ENCODE measurements at places on chromosomes 3 and 15.

GRCh38 chr3:85387913-85388505, 429.2 kb downstream of the CADM2 start:
- no peak for DNase-seq

- no peak for DNase-seq
Observed at GRCh38 chr3:72651498-72651897, 196.7 kb downstream of the SHQ1 start.

GRCh38 chr3:187318819-187319616, 27.5 kb upstream of the MASP1 start:
- peak; percentile 4 for DNase-seq

GRCh38 chr3:42477696-42478095, 24.7 kb upstream of the VIPR1 start:
- DNase-seq: no peak

DNA sequence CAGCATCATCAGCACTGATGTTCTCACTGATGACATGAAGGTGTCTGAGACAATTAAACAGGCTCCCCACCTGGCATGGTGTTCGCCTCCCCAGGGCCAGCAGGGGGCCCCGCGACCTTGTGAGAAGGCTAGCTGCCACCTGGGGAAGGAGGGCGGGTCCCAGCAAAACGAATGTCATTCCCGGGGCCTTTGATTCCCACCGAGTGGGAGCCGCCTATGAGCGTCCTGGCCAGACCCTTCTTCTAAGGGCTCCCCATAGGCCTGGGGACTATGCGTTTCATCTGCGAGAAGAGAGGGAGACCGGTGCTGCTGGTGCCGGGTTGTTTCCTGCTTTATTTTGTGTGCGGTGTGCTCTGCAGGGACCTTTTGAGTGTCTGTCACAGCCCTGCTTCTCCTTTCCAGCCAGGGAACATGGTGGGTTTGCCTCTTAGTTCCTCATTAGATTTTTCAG, 20.5 kb upstream of the MINDY4B start:
- no peak for DNase-seq

- no peak for DNase-seq
Observed at GRCh38 chr3:109023167-109023566, 69.5 kb upstream of the GUCA1C start.

GRCh38 chr3:33883538-33883950, 85.1 kb downstream of the PDCD6IP start:
- DNase-seq: peak; percentile 60

DNA sequence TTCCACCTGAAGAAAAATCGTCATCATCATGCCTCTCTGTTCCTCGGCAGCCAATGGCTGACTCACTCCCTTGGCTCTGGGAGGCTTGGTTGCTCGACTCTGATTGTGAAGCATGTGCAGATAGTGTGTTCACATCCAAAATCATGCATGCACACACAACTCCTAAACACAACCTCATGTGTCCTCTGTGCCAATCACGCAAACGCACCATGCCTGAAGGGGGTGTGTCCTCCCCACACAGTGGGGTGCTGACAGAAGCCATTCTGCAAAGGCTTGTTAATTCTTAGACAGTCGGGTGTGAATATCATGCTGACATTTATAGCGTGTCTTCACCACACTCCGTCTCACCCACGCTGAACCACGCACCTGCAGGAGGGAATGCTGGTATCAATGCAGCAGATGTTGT, 11.4 kb upstream of the CCDC174 start:
- no peak for DNase-seq

- no peak for DNase-seq
Observed at GRCh38 chr15:29959384-29960137, 123.2 kb upstream of the GOLGA8J start.

DNA sequence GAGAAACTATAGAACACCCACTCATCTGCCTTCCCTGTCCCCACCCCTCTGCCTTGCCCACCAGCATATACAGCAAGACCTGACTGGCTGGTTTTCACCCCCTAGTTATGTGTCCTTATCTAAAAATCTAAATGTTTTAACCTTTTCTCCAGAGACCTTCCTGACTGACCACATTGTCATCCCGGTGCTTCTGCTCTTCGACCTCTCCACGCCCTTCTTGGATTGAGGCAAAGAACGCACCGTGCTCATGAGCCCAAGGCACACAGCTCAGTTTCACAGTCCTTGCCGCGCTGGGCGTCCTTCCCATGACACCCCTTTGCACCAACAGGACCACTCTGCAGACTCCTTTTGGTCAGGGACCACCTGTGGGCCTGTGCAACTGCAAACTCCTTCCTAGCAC, 62.7 kb downstream of the B3GNT5 start:
- no peak for DNase-seq

- no peak for DNase-seq
Observed at GRCh38 chr15:69450968-69451695, 1.5 kb upstream of the RPLP1 start.

DNA sequence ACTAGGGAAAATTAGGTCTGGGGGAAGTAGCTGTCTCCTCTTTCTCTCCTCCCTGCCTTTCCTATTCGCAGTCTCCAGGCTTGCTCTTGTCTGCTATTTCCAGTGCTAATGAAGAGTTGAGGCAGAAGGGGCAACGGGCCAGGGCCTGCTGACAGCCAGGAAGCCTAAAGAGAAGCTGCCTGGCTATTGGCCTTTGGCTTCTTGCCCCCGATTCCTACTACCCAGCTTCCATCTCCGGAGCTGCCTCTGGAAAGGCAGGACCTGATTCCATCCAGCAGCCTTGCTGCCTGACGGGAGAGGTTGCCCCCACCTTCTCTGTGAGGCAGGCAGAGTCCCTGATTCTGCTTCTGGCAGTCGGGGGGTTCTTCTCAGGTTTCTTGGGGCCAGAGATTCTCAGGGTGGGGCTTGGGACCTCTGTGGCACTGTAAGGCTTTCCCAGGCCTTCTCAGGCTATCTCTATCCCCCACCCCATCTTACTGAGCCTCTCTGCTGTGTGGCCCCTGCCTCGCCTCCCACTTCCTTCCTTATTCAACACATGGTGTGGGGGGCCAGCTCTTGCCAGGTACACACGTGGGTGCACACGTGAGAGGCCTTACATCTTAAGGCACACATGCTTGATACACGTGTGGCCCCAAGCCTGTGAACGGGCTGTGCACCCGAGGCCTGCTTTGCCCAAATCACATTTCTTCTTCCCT, 18.2 kb upstream of the JMJD7 start:
- no peak for DNase-seq

DNA sequence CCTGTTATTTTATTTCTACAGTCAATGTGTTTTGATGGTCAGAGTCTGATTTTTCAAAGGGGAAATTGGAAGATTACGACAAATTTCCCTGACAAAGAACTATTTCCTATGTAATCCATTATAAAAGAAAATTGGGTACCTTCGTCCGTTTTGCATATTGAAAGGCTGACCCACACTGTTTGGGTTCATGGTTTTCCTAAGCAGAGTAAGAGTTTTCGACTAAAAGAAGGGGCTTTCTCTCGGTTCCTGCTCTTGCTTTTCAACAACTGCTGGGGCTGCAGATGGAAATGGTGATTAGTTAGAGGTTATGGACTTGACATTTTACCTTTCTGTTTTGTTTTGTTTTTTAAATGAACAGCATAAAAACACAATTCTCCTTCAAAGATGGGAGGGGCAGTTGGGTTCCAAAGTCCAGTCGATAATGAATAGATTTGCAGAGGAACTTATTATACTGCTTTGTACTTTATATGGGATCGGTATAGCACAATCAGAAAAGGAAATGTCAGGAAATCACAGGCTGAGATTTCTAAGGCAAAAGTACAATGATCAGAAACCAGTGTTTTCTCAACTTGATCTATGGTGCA, 978 bp downstream of the KCNMB2 start:
- no peak for DNase-seq

GRCh38 chr3:158785972-158786371, 15.9 kb upstream of the MFSD1 start:
- DNase-seq: no peak

- DNase-seq: no peak
Observed at GRCh38 chr3:41346698-41347270, 147.5 kb downstream of the CTNNB1 start.

DNA sequence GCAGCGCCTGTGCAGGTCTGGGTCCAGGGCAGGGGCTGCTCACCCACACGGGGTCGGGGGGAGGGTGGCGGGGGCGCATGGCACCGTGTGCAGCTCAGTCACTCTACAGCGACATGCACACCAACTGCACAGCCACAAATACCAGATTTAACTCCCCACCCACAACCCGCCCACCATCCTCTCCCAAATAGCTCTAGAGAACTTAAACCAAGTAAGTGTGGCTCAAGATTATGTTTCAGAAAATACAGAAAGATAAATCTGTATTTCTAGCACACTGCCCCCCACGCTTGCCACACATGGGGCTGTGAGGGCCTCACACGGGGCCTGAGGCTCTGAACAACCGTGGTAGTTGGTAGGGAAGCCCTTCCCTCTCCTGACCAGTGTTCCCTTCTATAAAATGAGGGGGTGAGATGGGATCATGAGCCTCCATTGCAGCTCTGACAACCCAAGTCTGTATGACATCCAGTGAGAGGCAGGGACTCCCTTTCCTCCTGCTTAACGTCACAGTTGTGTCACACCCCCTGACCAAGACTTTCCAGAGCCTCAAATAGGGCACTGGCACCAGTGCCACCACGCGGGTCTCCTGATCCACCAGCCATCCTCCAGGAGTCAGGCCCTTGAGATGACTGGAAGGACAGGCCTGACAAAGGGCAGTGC, 23.1 kb downstream of the POC1A start:
- DNase-seq: no peak

- DNase-seq: no peak
Observed at GRCh38 chr3:159074756-159075701, 273.2 kb downstream of the MFSD1 start.

- no peak for DNase-seq
Observed at GRCh38 chr3:118889691-118890090, 145.0 kb downstream of the IGSF11 start.

- DNase-seq: no peak
Observed at GRCh38 chr3:196654735-196655090, 15.2 kb downstream of the NRROS start.

DNA sequence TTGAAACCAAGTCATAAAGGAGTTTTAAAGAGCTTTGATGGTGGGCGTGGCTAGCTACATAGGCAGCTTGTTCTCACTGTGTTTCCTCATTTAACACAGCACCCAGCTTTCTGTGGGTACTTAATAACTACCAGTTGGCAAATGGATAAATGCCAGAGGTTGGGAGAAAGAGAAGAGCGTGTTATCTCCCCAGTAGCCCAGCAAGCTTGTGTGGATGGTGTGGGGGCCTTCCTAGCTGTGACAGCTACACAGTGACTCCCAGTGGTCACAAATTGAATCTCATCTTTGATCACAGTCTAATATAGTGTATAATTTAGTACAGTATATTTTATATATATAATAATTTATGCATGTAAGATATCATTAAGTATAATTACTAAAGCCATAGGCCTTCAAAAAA, 984.1 kb downstream of the EPHA3 start:
- no peak for DNase-seq

All from NCI-H2029 treated with DMSO at 0.1 percent for 48 hours (cell line).